Fibroblast of mammary gland (primary cell): ENCODE measurements at places on chromosomes 12 and 14.
A peak's percentile ranks its signal among the peaks of the same experiment; 100 is the strongest.

DNA sequence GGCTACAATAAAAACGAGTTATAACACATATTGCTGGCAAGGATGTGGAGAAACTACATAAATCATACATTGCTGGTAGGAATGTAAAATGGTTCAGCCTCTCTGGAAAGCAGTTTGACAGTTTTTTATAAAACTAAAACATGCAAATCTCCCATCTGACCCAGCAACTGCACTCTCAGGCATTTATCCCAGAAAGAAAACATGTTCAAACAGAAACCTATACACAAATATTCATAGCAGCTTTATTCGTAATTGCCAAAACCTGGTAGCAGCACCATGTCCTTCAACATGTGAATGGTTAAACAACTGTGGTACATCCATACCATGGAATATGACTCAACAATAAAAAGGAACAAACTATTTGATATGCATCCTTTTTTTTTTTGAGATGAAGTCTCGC, 10.1 kb upstream of the TMCC3 start:
- no peak for DNase-seq

GRCh38 chr12:16612647-16613046, 6.7 kb upstream of the LMO3 start:
- DNase-seq = peak; percentile 35

DNA sequence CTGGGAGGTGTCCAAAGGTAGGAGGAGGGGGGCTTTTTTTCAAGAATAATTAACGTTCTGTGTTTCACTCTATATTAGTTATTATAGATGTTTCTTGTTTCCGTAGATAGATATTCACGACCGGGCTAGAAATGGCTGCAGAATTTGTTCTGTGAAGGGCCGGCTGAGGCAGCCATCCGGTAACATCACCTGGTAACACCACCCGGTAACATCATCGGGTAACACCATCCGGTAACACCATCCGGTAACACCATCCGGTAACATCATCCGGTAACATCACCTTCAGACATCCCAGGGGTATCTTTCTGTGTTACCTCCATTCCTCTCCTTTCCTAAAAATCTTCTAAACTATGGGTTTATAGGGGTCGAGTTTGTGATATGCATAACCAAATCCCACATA, 1336.7 kb upstream of the TMEM132C start:
- DNase-seq = no peak

DNA sequence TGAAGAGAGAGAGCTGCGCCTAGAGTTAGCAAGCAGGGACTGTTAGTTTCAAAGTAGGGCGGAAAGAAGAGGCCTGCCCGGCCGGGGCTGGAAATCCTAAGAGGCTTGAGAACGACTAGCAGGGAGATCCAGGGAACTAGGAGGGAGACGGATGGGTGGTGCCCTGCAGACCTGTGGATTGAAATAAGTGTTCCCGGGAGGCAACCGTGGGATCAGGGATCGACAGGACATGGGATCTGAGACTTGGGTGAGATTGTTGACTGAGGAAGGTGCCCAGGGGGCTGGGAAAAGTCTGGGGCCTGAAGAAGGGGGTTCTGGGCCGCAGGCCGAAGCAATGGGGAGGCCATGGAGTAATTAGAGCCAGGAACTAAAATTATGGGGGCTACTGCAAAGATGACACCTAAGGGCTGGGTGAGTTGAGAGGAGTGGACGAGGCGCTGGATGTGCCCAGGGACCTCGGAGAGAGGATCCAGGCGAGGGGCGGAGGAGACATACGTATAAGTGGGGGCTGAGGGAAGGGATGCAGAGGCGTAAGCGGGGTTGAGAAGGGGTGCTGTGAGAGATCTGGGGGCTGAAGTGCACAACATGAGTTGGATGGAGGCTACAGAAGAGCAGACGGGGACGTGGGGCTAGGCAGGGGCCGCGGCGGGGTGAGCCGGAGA, 635 bp downstream of the LTA4H start:
- peak; percentile 35 for DNase-seq

DNA sequence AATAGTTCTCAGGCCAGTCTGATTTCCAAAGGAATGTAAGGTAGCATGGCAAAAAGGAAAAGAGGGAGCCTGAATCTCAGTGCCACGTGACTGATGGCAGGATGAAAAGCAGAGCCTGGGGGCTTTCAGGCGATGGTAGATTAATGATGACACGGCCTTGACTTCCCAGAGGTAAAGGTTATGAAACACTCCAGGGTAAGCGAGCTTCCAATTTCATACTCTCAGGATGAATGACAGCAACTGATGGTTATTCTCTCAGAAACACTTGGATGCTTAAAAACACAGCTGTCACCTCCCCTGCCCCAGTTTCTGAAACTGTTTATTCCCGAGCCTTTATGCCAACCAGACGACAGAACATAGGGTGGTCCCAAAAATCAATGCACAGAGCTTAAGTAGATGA, 28.8 kb downstream of the GDF11 start:
- DNase-seq = no peak

DNA sequence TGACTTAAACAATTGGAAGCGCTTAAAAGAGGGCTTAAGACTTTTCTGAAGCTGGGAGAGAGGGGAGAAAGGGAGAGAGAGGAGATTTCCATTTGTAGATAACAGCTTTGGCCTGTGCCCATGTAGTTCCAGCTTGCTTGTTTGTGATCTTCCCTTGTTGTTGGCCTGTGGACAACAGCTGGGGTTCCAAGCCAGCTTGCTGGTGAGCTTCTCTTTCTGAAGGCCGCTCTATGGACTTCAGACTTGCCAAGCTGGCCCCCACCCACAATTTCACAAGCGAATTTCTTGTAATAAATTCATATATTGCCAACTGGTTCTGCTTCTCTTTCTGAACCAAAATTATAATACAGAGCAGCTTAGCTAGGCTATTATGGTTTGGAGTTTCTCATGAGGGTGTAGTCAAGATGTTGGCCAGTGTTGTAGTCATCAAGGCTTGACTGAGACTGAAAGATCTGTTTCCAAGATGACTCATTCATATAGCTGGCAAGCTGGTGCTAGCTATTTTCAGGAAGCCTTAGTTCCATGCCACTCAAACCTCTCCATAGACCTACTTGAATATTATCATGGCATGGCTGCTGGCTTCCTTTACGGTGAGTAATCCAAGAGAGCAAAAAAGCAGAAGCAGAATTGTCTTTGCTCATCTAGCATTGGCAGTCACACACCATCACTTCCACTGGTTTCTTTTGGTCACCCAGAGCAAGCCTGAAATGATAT, 89.4 kb downstream of the ATP23 start:
- peak; percentile 64 for DNase-seq

DNA sequence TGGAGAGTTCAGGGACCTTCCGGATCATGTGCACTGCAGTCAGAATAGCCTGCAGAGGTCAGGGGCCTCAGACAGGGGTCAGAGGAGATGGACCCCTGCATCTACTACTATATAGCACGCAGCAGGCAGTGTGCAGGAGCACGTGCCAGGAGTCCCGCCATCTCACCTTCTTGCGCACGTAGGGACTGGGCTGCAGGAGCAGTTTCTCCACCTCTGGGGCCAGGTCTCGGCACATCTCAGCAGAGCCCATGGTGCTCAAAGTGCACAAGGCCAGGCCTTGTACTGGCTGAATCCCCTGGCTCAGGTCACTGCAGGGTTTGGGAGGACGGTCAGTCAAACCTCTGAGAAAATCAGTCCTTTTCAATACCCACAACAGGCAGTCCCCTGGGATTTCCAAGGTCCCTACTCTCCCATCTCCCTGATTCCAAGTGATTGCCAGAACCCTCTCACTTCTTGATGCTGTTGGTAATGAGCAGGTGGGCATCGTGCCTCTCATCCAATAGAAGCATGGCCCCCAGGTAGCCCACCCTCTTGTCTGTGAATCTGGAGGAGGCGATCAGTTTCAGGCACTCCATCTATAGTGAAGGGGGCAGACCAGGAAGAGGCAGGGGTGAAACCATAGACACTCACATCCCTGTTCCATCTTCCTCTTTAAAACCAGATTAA, 1.3 kb downstream of the AP1G2 start:
- no peak for DNase-seq

GRCh38 chr12:111597831-111598636, 1.1 kb downstream of the ATXN2 start:
- no peak for DNase-seq

DNA sequence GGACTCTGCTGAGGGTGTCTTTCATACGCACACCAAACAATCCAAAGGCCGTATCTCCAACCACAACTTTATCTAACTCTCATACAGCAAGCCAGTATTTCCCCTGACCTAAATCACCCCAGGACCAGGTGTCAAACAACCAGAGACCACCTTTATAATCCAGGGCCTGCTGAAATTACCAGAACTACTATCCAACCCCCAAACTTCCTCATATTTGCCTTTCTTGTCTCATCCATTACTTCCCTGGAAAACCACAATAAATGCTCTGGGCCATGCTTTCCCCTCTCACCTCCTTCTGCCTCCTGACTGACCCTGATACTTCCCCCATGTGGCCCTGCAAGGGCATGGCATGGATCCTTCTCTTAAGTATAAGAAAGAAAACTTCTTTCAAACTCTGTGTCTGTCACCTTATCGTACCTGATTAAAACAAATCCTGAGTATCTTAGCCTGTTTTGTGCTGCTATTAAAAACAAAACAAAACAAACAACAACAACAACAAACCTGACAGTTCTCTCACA, 44.7 kb upstream of the CRACR2A start:
- DNase-seq = peak; percentile 6

GRCh38 chr14:90050271-90050670, 11.5 kb upstream of the KCNK13 start:
- DNase-seq = no peak

GRCh38 chr14:35558680-35559079, 24.7 kb downstream of the INSM2 start:
- no peak for DNase-seq

DNA sequence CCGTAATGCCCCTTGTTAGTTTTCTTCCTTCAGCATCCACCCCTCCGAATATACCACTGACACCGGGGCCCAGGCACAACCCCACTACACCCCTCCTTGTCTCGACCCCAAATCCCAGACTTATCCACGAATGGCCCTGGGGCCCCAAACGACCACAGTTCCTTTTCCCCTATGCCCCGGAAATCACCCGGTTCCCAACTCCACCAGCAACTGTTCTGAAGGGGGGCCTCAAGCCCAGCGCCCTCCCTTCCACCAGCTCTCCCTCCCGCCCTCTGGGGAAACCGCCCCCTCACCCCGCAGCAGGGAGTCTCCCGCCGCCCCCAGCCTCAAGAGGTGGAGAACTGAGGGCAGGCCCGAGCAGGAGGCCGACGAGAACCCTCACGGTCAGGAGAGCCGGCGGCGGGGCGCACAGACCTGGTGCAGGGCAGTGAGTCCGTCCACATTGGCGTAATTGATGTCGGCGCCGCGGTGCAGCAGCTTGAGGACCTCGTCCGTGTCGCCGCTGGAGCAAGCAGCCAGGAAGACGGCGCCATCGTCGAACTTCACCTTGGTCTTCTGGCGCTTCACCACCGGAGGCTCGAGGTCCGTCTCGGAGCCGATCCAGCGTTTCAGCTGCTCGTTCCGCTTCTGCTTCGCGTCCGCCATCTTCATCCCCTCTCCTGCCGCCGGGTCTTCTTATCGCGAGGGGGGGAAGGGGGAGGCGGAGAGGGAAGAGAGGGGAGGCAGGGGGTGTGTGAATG, 446 bp downstream of the PPP1R12A start:
- peak; percentile 37 for DNase-seq

DNA sequence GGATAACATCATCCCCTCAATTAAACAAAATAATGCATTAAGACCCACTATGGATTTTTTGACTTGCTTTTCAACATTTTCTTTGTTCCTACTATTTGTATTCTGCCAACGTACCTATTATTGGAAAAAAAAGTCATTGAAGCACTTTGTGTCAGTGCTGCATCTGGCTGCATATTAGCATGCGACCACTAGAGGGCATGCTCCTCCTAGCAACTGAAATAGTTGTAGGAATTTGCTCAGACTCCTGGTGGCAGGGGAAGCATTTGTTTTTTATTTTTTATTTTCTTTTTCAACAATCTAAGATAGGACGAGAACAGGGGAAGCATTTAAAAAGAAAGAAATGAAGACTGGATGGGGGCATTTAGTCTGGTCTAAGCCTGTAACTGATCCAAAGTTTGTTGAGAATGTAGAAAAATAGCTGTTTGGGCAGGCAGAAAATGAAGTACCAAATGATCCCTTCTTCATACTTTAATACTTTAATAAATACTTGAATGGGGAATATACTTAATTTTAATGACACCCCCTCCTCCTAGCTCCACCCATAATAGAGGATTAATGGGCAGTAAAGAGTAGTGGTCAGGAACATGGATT, 14.5 kb upstream of the CLEC4A start:
- peak; percentile 79 for DNase-seq

DNA sequence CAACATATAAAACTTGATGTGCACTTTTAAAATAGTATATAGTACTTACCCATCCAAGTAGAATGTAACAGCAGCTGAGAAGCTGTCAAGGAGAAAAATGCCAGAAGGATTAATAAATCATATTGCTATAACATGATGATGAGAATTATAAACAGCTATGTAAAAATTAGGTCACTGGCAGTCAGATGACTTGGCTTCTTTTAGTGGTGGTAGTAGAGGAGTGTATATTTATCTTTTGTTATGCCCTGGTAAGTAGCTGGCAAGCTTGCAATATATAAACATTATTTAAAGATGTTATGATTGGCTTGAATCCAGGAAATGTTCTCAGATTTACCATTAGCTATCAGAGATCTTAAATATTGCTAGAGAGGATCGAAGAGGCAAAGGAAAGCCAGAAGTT, 471.0 kb upstream of the MGAT4C start:
- peak; percentile 69 for DNase-seq

DNA sequence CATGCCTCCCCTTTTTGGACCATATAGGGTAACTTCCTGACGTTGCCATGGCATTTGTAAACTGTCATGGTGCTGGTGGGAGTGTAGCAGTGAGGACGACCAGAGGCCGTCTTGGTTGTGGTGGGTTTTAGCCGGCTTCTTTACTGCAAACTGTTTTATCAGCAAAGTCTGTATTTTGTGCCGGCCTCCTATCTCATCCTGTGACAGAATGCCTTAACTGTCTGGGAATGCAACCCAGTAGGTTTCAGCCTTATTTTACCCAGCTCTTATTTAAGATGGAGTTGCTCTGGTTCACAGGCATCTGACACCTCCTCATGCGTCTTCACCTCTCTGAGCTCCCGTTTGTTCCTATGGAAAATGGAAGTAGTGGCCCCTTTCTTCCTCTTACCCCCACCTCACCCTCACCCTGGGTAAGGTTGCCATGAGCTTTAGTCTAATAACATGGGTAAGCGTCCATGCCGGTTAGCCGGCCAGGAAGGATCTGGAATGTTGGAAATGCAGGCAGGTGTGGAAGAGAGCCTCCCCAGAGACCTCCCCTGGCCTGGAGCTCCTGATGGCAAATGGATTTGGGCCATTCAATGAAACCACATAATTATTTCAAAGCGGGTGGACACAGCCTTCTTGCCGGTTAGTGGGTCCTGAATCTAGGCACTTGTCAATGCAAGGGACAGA, 18.6 kb downstream of the HHIPL1 start:
- DNase-seq = no peak
